ENCODE measurements at places on chromosomes 6 and 20.

DNA sequence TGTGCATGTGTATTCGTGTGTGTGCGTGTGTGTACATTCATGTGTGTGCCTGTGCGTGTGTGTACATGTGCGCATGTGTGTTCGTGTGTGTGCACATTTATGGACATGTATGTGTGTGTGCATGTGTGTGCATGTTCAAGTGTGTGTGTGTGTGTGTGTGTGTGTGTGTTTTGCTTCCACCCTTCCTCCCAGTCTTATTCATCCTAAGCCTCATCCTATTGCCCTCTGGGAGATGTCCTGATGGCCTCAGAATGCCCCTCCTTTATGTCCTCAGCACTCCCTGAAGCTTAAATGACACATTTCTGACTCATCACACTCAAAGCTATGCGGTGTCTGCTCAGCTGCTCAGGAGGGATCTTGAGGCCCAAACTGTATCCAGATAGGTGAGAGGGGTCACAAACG lies 76.6 kb upstream of the CCDC167 start:
- DNase-seq: no peak

DNA sequence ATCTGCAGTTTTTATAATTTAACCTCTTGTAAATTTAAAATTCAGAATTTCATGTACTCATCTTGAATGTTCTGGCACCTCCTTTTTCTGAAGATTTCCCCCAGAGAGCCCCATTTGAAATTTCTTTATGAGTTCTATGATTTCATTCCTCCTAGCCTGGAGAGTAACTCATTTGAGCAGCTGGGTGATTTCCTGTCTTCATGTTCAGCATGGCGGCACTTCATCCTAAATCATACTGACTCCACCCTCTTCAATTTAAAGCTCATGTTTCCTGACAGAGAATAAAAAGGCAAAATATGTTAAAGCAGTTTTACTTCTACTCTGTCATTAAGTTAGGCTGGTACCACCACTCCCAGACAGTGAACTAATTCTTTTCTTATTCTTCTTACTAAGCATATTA lies 250.9 kb upstream of the POU3F2 start:
- DNase-seq: no peak

DNA sequence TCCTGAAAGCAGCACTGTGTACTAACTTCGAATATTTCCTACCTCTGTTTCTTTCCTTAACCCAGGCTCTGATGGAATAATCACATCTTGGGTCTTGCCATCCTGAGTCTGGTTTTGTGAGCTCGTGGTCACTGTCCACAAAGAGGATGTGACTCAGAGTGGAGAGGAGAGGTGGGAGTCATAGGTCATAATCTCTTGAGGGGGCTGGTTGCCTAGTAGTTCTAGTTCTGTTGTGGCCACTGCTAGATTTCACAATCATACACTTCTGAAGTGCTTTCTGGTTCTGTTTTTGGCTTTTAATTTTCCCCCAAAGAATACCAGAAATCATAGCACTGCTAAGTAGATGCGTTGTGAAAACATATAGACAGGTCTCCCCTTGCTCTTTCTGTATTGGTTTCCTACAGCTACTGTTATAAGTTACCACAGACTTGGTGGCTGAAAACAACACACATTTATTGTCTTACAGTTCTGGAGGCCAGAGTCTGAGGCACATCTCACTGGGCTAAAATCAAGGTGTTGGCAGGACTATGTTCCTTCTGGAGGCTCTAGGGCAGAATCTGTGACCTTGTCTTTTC lies 102.8 kb downstream of the NRSN1 start:
- no peak for DNase-seq

DNA sequence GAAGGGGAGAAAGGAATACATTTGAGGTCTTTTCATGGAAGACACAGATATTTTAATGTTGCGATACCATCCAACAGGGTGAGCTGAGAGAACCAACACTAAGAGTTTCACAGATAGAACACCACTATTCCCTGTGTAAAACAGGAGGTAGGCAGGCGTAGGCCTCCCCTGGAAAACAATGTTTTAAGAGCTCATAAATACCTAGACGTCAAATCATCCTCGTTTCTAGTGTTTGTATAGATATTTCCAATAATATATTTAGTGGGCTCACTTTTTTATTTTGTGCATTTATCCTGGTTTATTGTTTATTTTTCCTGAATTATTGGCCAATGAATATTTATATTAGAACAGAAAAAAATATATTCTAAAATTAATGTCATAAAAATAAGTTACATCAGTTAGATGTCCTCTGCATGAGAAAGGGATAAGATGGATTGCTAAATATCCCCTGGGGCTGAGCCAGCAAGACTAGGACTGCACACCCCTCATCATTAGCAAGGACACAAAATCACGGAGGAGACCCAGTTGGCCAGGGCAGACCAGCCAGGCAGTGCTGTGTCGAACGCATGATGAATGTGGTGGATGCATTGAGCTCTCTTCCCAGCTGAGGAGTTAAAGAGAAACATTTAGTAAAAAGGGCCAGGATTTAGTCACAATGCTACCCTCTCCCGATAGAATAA lies 380.5 kb downstream of the C6orf118 start:
- no peak for DNase-seq
